NCI-H774 (cell line): ENCODE measurements at places on chromosomes 1 and 21.

GRCh38 chr1:160053548-160054365, 16.2 kb downstream of the KCNJ10 start:
- no peak for DNase-seq

- DNase-seq: no peak
Observed at GRCh38 chr1:213830371-213830770, 157.4 kb upstream of the PROX1 start.

GRCh38 chr1:26450908-26451307, 18.8 kb downstream of the DHDDS start:
- DNase-seq: no peak

GRCh38 chr21:34519016-34519415, 7.0 kb upstream of the KCNE1 start:
- DNase-seq: no peak

- no peak for DNase-seq
Observed at GRCh38 chr1:213055767-213056166, 4.7 kb downstream of the RPS6KC1 start.
